ENCODE measurements at places on chromosomes 7 and 10.

GRCh38 chr7:74187915-74188675 is 13.9 kb downstream of the EIF4H start:
- DNase-seq = no peak

DNA sequence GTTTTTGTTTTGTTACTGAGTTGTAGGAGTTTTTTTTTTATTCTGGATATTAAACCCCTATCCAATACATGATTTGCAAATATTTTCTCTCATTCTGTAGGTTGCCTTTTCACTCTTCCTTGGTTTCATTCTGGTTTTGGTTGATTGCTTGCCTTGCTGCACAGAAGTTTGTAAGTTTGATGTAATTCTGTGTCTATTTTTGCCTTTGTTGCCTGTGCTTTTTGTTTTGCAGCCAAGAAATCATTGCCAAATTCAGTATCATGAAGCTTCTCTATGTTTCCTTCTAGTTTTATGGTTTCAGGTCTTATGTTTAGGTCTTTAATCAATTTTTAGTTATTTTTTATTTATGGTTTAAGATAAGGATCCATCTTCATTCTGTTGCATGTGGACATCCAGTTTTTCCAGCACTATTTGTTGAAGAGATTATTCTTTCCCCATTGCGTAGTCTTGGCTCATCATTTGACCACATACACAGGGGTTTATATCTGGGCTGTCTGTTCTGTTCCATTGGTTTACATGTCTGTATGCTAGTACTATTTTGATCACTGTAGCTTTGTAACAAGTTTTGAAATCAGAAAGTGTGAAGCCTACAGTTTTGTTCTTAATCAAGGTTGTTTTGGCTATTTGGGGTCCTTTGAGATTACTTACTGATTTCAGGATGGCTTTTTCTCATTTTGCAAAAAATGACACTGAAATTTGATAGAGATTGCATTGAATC is 26.4 kb downstream of the BMPR1A start:
- DNase-seq = no peak

DNA sequence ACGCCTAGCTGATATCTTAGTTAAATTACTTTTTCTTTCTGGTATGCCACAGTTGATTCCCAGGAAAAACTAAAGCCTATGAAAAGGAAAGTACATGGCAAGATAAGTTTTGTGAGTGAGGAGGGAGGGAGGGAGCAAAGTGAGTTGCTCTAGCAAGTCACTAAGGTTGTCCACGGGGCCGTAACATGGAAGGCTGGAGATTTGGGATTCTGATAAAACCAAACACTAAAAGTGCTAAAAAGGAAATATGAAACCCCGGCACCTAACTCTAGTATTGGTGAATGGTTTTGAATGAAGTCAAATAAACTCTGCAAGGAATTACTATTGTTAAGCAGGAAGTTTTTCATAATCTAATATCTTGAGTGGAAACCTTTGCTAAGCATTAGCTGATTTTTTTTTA is 1.7 kb downstream of the AGR2 start:
- no peak for DNase-seq

DNA sequence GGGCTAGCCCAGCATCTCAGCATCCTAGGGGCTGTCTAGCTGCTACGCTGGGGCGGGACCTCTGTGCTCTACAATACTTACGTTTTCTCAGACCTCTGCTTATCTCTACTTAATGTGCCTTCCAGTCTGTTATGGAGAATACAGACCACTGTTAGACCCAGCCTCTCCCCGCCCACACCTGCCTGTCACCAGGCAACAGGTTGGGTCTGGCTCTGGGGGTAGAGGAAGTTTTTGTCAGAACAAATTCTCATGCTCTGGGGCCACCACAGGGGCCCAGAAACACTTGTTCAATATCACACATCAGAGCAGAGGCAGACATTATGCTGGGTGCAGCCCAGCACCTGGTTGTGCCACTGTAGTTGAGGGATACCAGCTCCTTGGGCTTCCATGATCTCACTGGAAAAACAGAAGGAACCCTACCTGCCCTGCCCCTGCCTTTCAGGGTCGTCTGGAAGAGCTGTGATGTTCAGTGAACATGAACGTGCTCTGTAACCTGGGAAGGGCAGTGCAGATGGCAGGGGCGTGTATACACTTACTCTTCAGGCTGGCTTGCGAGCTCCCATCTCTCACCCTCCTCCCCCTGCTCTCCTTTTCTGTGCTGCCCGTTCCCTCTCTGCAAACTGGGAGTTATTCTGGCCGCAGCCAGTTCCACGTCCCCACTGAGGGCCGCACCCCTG is 135.2 kb upstream of the PODXL start:
- DNase-seq = no peak

DNA sequence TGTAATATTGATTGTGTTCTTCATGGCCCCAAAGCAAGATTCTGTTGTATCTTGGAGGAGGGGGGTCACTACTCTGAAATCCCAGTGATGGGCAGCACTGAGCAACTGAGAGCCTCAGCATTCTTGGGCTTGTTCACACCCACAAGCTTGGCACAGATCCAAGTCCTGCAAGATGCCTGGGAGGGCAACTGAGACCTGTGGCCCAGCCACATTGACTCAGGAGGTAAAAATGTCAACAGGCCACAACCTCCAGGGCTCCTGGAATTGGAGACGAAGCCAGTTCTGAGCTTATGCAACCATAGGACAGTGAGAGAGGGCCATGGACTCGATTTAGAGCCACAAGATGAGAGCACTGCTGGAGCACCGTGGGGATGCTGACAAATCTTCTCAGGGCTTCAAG is 3.1 kb upstream of the DOCK1 start:
- no peak for DNase-seq

- DNase-seq = no peak
Observed at GRCh38 chr7:131536361-131536849, 20.0 kb downstream of the PODXL start.

- DNase-seq = no peak
Observed at GRCh38 chr10:102501201-102502028, 1.1 kb downstream of the ACTR1A start.

DNA sequence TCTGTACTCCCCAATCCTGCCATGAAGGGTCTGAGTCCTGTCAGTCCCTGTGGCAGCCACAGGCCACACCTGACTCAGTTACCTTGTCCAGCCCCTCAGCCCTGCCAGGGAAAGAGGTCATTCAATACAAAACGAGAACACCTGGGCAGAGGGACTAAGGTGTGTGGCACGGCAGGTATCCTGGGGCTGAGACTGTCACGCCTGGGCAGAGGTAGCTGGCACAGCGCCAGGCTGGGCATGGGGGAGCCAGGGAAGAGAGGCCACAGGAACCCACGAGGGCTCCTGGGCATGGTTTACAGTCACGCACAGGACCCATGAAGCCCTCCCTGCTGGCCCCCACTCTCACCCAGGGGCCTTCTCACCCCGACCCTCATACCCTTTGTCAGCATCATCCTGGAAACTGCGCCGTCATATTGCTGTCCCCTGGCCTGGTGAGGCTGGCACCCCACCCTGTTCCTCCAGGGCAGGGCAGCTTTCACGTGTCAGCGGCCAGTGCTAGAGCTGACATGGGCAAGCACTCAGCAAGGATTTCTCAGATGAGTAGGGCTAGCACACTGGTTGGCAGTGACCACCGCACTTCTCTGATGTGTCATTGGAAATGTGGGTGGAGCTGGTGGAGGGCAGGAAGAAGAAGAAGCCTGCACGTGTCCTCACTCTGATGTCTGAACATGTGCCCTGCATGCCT is 42.7 kb downstream of the LRRC18 start:
- DNase-seq = no peak

DNA sequence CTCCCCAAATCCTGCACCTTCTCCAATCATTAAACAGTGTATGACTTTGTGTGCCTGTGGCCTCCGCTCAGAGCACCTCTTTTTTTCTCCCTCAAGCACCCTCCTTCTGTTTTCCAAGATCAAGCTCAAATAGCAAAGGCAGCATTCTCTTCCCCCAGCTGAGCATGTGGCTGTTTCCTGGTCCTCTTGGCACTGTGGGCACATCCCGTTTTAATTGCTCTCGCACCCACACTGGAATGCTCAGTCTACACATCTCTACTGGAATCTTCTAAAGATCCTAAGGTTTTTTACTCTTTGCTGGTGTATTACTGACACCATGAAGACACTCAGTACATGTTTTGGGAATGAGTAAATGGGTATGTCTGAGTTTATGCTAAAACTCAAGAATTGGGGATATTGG is 107.4 kb downstream of the WDFY4 start:
- DNase-seq = no peak

GRCh38 chr7:104017001-104017400 is 27.5 kb upstream of the RELN start:
- no peak for DNase-seq

DNA sequence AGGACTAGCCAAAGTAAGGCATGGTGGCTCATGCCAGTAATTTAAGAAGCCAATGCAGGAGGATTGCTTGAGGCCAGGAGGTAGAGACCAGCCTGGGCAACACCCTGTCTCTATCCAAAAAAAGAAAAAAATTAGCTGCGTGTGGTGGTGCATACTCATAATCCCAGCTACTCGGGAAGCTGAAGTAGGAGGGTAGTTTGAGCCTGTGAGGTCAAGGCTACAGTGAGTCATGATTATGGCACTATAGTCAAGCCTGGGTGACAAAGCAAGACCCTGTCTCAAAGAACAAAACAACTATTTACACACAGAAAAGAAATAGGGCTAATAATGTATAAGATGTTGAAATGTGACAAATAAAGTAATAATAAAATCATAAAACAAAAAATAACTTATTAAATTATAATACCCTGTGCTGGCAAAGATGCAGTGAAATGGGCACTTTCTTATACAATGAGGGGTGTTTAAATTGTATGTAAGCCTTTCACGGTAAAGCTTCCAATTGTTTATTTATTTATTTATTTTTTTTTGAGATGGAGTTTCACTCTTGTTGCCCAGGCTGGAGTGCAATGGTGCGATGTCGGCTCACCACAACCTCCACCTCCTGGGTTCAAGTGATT is 175.2 kb downstream of the TPST1 start:
- no peak for DNase-seq

- no peak for DNase-seq
Observed at GRCh38 chr7:157577061-157577460, 240.3 kb downstream of the DNAJB6 start.

DNA sequence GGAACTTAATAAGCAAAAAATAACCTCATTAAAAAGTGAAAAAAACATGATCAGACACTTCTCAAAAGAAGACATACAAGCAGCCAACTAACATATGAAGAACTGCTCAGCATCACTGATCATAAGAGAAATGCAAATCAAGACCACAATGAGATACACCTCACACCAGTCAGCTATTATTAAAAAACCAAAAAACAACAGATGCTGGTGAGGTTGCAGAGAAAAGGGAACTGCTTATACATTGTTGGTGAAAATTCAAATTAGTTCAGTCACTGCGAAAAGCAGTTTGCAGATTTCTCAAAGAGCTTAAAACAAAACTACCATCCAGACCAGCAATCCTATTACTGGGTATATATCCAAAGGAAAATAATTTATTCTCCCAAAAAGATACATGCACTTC is 513.3 kb downstream of the MDFIC start:
- no peak for DNase-seq

DNA sequence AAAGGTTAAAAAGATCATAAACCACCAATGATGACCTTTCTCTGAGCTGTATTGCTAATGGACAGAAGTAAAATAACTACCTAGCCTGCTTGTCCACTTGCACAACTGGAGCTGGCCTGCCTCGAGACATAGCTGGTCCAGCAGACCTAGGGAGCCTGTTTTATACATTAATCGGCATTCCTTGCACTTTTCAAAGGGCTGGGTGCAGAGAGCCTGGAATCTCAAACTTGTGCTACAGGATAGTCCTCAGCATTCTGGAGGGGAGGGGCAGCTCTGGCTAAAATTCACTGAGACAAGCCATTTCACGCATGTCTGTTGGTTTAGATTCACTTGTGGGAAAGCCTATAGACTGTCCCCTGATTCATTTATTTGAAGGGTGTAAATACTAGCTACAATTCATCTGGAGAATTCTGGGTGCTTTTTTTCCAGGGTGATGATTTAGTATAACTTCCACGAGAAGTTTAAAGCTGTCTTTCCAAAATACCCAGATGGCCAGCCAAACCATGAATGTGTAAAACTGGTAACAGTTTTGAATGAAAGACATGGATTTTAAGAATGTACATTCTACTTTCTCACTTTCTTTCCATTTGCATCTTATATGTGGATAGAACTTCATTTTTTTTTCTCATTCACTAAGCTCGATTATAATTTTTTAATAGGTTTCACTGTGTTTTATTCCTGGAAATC is 389.4 kb downstream of the KCNMA1 start:
- no peak for DNase-seq

GRCh38 chr7:5507013-5507412 is 83.4 kb upstream of the TNRC18 start:
- DNase-seq = no peak

DNA sequence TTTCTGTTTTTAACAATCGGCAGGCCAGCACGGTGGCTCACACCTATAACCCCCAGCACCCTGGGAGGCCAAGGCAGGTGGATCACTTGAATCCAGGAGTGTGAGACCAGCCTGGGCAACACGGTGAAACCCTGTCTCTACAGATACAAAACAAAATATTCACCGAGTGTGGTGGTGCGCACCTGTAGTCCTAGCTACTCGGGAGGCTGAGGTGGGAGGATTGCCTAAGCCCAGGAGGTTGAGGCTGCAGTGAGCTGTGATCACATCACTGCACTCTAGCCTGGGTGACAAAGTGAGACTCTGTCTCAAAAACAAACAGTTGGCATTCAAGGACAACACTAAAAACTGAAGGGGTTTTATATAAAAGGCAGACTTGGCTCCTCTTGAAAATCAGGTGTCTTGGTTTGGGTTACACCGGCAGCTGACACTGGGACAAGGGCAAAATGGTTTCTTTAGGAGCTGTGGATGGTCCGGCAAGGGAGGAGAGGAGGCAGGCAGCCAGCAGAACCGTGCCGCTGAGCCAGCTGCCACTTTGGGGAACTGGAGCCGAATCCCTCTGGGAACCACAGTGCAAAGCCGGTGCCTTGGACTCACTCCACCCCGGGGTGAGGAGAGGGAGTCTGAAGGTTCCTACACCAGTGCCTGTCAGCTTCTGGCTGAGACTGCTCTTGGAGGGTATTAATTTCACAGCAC is 52.6 kb downstream of the CHST3 start:
- DNase-seq = no peak

DNA sequence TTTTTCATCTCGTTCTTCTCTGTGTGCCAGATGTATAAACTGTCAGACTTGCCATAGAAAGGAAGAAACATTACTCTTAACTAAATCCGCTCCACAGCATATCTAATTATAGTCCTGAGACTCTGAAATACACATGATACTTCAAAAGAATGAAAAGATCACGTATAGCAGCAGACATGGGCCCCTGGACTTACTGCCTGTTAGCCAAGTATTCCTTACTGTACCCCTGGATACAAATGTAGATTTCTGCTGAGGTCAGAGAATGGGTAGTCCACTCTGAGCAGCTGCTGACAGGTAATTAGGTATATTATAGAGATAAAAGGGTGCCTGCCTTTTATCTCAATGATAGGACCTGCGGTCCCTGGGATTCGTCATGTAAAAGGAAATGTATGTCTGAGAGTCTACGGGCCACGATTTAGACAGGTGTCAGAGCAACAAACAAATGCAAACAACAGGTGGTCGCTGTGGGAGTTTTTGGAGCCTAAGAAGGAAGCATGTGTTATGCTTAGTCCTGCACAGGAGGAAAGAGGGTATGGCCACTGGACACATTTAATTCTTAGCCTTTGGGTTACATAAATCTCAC is 69.4 kb downstream of the VOPP1 start:
- DNase-seq = no peak
